Hematopoietic multipotent progenitor cell treated with erythropoietin and hydrocortisone succinate and interleukin-3 and kit ligand, for 8 days (in vitro differentiated cells): ENCODE measurements at places on chromosomes 12 and 14.
A peak's percentile ranks its signal among the peaks of the same experiment; 100 is the strongest.

DNA sequence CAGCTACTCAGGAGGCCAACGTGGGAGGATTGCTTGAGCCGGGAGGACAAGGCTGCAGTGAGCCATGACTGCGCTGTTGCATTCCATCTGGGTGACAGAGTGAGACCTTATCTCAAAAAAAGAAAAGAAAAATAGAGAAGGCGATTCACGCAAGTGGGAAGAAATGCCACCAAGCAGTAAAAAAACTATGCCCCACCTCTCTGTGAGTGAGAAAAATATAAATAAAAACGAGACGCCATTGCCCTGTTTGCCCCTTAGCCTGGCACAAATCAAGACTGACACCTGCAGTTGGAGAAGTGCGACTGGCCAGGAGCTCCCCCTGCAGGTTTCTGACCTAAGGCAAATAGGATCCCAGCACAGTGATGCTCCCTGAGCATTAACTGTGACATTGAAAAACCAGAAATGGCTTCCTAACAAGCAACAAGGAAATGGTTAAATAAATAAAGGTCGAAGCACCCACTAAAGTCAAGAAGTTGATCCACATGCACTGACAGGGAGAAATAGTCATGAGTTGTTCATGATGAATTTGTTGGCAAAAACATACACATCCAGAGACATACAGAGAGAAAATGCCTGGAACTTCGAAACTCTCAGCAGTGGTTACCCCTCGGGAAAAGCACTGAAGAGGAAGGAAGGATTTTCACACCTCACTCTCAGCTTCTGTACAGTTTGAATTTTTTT lies 21.1 kb downstream of the GSC start:
- DNase-seq, result peak; percentile 24

DNA sequence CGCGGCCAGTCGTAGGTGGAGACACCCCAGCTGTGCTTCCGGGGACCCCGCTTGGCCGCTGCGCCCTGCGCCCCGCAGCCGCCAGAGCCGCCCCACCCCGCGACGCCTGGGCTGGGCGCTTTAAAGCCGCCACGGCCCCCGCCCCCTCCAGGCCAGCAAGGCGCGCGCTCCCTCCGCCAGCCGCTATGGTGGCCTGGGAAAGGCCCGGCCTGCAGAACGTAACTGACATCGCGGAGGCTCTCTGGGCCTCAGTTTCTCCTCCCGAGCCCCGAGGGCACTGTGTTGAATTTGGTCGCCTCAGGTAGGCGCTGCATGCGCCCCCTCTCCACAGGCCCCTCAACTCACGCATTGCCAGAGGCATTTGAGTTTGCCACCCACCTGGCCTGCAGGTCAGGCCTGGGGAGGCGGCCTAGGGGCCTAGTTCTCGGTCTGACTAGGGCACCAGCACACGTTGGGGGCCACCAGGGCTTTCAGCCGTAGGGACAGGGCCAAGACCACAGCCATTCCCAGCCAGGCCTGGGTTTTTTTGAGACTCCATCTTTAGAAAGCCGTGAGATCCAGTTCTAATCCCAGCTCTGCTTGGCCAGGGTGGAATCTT lies at the start of gene NGB:
NGB (minus strand) TSS at position 94 of the 598 bp plus-strand sequence. CDS start 269 bp downstream, outside the sequence.
- DNase-seq, result no peak

DNA sequence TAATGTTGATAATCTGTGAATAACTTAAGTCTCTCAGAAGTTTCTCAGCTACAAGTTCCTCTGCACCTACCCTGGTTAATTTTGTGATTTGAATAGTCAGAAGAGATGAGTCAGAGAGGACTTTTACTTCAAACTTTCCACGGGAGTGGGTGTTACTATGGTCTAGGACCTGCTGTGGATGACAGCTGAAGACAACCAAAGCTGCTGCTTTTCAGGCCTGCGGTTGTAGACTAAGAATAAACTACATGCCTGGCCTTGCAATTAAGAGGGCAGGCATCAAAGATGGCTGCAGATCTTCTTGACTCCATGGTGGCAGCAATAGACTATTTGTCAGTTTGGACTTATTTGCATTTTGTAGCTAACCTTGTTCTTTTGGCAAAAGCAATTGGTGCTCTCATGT lies 227.1 kb upstream of the KRR1 start:
- no peak for DNase-seq

- no peak for DNase-seq
These were observed 477.1 kb downstream of the SLC16A7 start for GRCh38 chr12:60072911-60073310.

GRCh38 chr14:39175445-39176262 lies 600 bp downstream of the PNN start:
- peak; percentile 56 for DNase-seq

GRCh38 chr14:51419685-51420084 lies 179.6 kb downstream of the TMX1 start:
- peak; percentile 2 for DNase-seq

GRCh38 chr12:52442600-52443061 lies 8.5 kb upstream of the KRT75 start:
- no peak for DNase-seq

- no peak for DNase-seq
These were observed 51.3 kb downstream of the LRCOL1 start for GRCh38 chr12:132558861-132559623.

- no peak for DNase-seq
These were observed at the start of gene FGF6 for GRCh38 chr12:4445156-4446101. TSS of gene FGF6 (minus strand) at chr12:4445815. CDS start at chr12:4445570, 245 bp downstream.

DNA sequence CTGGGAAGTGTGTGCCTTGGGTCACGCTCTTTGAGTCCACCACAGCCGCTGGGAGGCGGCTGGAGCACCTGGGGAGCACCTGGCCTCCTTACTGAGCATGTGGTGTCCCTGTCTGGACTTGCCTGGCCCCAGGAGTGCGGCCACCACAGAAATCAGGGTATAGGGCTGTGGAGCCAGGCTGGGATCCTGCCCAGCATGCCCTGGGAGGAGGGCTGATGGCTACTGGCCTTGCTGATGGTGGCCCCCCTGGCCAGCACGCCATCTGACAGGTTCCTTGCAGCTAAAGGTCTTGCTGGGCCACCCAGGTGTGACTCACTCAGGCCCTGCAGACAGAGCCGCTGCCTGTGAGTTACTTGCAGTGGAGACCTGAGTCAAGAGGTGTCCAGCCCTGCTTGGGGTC lies 6.0 kb downstream of the ULK1 start:
- DNase-seq, result no peak

GRCh38 chr12:101172316-101172715 lies 37.7 kb downstream of the SLC5A8 start:
- DNase-seq, result peak; percentile 10

DNA sequence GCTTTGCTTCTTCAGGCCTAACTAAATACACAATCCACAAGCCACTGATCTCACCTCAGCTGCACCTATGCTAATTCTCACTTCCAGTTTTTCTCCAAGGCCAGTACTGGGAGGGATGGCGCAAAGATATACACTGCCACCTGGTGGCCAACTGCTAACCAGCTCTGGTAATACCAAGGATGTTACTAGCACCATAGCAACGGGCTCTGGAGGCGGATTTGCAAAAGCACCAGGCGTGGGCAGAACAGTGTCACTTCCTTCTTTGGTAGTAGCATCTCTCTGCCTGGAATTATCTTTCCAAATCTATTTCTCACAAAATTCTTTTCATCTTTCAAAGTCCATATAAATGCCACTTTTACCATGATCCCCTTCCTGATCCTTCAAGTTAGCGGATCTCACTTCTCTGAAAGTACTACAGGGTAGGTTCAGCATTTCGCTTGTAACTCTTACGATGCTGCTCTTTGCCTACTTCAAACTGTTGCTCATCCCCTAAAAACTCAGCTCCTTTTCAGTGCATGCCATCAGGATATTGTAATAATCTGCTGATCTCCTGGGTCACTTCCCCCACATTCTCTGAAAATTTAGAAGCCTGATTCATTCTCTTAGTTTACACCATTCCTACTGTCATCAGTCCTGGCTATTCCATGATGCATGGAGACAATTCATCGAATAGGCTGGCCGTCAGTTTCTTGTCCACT lies 37.1 kb upstream of the FOXJ2 start:
- peak; percentile 82 for DNase-seq

GRCh38 chr14:102691763-102692162 lies 85.5 kb upstream of the TRAF3 start:
- no peak for DNase-seq

GRCh38 chr12:52382854-52383253 lies 2.6 kb downstream of the KRT84 start:
- no peak for DNase-seq
